Myocyte (in vitro differentiated cells): ENCODE measurements at places on chromosomes 13 and 19. TPM values are rescaled to one million over a fixed set of nuclear protein-coding genes. Genes with fewer than 3 reads are reported as not detected.
A peak's percentile ranks its signal among the peaks of the same experiment; 100 is the strongest.

F10 gene
- total RNA-seq = 0.42 and 1.3 TPM in 2 replicates

FREM2 gene
- 0.24 and 0.57 TPM in 2 replicates for total RNA-seq

ELSPBP1 gene
- not detected in 2 replicates for total RNA-seq

ONECUT3 gene
- not detected in 2 replicates for total RNA-seq

IL4I1 gene
- 0.35 and 0.83 TPM in 2 replicates for total RNA-seq

LMO7 gene
- 1,016 and 1,227 TPM in 2 replicates for total RNA-seq

LGALS14 gene
- total RNA-seq = not detected in 2 replicates

MCEMP1 gene
- total RNA-seq = not detected in 2 replicates

FAM216B gene
- not detected in 2 replicates for total RNA-seq

GRCh38 chr13:78662467-78662866 lies 3.5 kb upstream of the OBI1 start:
- no peak for DNase-seq

DNA sequence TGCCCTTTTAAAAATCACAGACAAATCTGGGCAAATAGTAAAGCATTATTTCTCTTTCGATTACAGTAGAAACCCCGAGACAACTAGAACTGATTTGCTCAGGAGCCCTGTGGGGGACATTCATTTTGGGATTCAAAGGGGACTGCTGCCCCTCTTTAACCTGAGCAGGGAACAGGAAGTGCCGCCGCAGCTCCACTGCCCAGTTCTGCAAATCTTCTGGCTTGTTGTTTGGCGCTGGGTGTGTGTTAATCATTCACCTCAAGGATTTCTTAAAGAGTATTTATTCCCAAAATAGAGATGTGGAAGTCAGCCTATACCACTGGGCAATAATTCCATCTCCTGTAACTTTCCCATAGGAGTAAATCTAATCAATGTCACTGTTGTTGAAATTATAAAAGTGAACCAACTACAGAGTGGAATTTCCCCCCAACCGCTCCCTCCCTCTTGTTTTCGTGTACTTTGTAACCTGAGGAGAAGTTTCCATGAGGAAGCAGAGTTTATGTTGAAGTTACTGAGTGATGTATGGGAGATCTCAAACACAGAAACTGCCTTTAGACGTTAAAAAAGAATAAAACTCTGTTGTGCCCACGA lies 515.8 kb downstream of the KLF12 start:
- no peak for DNase-seq

GRCh38 chr13:42017264-42017663 lies 31.2 kb upstream of the DGKH start:
- no peak for DNase-seq

GRCh38 chr13:61830475-61830874 lies 414.8 kb upstream of the PCDH20 start:
- no peak for DNase-seq

GRCh38 chr13:73938372-73939070 lies 195.7 kb downstream of the KLF12 start:
- peak; percentile 71 for DNase-seq

DNA sequence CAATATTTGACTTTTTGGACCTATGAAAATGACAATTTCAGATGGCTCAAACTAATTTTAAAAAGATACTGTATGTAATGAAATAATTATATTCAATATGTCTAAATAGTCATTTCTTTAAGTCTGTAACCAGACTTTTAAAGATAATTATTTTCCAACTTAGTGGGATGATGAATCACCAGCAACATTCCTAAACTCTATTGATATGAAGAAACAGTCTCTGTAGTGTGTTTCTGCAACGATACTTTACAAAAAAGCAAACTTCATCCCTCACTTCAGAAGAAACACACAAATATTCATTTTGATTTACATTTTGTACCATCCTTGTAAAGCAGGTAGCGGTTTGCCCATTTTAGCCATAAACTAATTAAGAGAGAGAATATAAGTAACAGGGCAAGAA lies 417.4 kb downstream of the EFNB2 start:
- DNase-seq = no peak

- DNase-seq = no peak
These were observed 27.7 kb upstream of the TPM4 start for GRCh38 chr19:16048583-16048982.

GRCh38 chr13:23695196-23695595 lies 125.0 kb downstream of the TNFRSF19 start:
- no peak for DNase-seq

DNA sequence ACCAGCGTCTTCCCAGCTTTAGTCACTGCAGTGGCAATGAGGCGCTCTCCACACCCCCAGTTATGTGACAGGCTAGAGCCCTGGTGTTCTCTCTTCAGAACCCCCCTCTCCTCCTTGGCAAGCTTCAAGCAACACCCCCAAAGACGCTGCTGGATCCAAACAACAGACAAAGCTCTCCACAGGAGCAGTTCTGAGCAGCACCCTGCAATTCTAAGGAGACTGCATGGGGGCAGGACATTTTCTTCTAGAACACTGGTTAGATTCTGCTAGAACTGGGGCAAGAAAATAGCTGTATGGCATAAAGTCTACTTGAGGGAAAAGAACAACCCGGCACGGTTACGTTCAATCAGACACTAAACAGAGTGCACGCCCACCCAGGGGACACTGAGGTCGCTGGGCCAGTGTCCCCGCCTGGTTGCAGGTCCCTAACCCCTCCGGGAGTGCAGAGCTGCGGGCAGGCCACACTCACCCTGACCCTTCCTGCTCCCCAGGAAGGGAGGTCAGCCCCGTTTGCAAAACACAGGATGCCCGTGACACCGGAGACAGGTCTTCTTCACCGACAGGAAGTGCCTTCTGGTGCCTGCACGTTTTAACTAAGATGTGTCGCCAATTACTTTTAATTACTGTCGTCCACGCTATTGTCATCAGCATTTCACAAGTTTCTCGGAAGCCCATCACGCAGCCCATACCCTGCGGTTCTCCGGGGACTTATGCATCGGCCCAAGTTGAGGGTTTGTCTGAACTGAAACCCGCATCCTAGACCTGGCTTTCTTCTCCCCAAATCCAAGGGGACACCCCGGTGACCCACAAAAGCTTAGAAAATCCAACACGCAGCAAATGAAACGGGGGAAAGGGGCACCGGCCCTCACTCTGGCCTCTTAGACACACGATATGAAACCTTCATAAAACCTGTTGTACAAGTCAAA lies 943 bp downstream of the GJB6 start:
- DNase-seq = no peak

DNA sequence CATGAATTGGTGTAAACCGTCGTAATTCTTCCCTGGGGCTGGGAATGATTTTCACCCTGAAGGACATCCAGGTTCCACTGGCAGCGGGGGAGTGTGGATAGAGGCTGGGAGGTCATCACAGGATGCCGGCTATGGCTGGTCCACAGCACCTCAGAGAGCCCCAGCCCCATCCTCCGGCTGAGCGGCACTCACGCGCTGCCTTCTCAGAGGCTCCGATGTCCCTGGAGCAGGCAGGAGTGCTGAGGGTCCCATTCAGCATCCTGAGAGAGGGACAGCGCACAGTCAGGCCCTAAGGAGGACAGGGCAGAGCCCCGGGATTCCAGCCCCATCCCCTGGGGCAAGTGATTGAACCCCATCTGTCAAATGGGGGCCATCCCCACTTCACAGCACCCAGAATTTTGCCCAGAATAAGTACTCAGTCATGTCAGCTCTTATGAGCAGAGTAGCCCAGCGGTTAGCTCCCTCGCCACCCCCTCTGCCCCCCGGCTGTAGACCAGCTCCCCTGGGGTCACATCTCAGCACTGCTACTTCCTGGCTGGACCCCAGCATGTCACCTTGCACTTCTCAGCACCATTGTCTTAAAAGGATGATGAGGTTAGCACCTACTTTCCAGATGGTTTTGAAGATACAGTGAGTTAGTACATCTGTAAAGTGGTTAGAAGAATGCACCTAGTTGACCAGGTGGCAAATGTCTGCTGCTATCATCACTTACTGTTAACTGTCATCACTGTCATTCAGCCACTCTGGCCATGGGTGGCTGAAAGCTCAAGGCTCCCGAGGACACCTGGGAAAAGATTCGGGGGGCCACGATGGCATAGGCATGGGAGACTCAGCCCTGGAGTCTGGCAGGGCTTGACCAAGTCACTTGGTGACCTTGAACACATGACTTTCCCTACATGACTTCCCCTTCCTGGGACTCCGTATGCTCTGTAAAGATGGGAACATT lies 11.9 kb downstream of the GRAMD1A start:
- no peak for DNase-seq

- no peak for DNase-seq
These were observed 16.0 kb upstream of the SLC7A10 start for GRCh38 chr19:33241530-33242101.

GRCh38 chr13:101727118-101727517 lies 274.6 kb downstream of the ITGBL1 start:
- DNase-seq = peak; percentile 67
